ENCODE measurements at places on chromosomes 11 and 22.

GRCh38 chr22:42364604-42365110 is 67.5 kb downstream of the NFAM1 start:
- DNase-seq, result no peak

DNA sequence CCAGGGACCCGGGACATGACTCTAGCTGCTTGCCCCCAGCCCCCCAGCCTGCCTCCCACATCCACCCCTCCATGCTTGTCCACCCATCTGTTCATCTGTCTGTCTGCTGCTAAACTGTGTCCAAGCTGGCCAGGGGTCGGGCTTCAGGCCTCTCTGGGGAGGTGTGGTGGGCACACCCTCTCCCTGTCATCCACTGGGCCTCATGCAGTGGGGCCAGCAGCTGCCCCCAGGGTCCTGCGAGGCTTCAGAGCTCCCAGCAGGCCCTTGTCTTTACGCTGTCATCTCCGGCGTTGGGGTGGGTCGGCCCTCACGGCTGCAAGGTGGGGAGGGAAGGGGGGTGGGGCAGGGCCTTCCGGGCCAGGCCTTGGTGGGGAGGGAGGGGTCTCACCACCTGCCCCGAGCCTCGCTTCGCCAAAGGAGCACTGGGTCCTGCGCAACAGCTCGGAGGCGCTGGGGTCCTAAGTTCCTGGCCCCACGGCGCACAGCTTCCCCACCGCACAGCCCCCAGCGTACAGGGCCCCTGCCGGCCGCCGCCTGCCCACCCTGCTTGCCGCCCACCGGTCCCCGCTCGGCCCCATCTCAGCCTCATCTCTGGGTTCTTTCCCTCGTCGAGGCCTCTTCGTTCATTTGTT is 26.7 kb downstream of the MOB2 start:
- DNase-seq, result no peak

DNA sequence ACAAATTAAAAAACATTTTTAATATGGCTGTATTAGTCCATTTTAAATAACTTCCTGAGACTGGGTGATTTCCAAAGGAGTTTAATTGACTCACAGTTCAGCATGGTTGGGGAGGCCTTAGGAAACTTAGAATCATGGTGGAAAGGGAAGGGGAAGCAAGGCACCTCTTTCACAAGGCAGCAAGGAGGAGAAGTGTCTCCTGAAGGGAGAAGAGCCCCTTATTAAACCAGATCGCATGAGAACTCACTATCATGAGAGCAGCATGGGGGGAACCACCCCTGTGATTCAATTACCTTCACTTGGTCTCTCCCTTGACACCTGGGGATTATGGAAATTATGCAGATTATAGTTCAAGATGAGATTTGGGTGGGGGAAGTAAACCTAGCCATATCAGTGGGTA is 488.6 kb downstream of the ETS1 start:
- DNase-seq, result no peak

DNA sequence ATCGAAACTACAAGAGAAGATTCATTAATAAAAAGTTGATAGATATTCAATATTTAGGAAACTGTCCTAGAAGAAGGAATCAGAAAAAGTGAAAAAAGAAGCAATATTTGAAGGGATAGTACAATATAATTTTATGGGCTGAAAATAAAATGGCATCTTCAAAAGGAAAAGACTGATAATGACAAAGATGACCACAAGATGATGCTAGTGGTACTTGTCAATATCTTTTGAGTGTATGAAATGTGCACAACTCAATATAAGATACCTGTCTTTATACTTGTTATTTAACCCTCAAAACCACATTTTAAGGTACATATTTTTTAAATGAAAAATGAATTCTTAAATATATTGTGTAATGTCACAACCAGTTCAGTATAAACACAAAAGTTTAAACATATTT is 1059.6 kb upstream of the RAG2 start:
- no peak for DNase-seq
